ENCODE measurements at places on chromosomes 11 and 22.

DNA sequence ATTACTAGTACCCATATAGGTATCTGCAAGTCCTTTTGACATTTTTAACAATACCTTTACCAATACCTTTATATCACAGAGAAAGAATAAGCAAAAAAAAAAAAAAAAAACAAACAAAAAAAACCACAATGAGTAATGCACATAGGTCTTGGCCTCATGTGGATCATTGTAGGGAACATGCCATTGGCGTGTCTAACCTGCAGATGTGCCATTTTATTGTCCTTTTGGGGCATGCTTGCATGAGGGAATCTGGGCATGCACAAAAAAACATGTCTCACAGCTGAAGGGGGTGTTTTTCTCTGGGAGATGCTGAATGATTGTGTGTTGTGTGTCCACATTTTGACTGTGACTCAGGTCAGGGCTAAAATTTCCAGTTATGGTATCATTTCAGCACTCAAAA is 361.6 kb downstream of the GUCY1A2 start:
- no peak for DNase-seq

DNA sequence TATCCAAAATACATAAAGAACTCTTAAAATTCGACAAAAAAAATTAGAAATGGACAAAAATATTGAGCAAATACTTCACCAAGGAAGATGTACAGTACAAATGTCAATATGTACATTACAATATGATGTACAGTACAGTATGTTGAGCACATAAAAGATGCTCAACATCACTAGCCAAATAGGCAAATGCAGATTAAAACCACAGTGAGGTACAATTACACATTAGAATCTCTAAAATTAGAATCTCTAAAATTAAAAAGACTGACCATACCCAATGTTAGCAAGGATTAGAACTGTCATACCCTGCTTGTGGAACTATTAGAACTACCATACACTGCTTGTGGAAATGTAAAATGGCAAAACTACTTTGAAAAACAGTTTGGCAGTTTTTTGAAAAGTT is 78.7 kb upstream of the TSPAN18 start:
- no peak for DNase-seq

- no peak for DNase-seq
These were observed 92.5 kb downstream of the CEP164 start for GRCh38 chr11:117420143-117420485.

GRCh38 chr11:18722293-18722637 is 3.7 kb downstream of the IGSF22 start:
- no peak for DNase-seq

- peak; percentile 58 for DNase-seq
These were observed 4.6 kb downstream of the APOL4 start for GRCh38 chr22:36197065-36197440.

DNA sequence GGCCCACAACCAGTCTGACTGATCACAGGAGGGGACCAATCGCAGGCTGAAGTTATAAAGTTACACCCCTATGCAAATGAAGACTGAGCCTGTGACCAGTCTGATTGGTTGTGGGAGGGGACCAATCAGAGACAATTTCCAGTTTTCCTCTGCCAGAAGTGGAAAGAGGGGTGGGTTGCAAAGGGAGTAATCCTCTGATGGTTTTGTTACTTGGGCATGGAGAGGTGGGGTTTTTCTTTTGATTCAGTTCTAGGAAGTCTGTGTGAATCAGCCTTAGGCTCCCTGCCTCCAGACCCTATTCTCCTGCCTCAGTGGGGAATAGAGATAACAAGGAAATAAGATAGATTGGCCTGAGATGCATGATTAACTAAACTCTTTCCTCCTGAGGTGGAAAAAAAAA is 9.9 kb downstream of the OR6M1 start:
- no peak for DNase-seq

DNA sequence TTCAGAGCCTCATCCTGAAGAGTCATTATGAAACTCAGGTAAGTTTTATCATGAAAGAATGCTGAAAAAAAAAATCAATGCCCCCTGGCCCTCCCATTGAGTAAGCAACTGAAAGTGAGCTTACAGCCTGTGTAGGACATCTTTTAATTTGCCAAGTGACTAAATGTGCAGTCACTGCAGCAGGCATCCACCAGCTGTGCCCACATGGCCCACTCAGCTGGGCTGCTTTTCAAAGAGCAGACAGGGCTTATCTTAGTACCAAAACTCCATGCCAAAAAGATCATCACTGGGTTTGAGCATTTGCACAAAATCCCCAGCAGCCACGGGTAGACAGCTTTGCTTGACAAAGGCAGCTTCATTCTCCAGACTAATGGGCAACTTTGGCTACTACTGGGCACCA is 709.7 kb downstream of the NTM start:
- no peak for DNase-seq

DNA sequence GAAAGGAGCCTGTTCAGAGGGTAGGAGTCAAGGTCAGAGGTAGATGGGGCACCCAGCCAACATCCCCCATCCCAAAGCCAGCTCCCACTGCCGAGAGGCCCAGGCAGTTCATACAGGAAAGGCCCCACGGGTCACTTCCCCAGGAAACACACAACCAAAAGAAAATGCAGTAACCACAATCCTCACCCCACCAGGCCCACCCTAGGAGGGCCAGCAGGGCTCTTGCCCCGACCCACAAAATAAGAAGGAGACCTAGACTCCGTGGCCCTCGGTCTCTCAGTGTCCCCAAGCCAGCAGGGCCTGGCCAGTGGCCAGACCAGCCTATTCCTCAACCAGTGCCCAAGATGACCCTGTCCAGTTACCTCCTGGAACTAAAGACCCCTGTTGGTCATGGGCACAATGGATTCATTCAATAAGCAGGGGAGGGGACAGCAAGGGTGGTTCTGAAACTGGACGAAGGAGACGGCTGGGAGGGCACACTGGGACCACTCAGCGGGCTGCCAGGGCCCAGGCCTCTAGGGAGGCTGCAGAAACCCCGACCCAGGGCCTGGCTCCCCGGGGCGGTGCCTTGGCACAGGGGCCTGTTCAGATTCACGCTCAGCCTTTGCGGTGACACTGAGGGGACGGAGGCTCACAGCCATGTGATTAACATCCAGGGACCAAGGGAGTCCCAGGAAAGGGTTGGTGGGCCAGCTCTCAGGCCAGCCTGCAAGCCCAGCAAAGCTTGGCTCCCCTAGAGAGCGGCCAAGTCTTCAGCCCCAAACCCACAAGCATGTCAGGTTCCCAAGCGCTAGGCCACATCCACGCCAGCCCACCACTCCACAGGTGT is 5.5 kb downstream of the RAB3IL1 start:
- DNase-seq, result peak; percentile 30

GRCh38 chr22:49751966-49752597 is 75.6 kb downstream of the BRD1 start:
- no peak for DNase-seq

- no peak for DNase-seq
These were observed 22.2 kb downstream of the OPCML start for GRCh38 chr11:133509924-133510697.

DNA sequence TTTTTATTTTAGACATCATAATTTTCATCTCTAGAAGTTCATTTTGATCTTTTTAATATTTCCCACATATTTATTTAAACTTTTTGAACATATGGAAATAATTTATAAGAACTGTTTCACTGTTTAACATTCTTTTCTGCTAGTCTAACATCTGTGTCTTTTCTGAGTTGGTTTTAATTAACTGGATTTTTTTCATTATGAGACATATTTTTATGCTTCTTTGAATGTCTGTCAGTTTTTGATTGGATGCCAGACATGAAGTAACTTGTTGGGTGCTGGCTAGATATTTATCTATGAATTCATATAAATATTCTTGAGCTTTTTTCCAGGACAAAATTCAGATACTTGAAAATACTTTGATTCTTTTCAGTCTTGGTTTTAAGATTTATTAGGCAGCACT is 317.8 kb upstream of the NCAM1 start:
- DNase-seq, result no peak

DNA sequence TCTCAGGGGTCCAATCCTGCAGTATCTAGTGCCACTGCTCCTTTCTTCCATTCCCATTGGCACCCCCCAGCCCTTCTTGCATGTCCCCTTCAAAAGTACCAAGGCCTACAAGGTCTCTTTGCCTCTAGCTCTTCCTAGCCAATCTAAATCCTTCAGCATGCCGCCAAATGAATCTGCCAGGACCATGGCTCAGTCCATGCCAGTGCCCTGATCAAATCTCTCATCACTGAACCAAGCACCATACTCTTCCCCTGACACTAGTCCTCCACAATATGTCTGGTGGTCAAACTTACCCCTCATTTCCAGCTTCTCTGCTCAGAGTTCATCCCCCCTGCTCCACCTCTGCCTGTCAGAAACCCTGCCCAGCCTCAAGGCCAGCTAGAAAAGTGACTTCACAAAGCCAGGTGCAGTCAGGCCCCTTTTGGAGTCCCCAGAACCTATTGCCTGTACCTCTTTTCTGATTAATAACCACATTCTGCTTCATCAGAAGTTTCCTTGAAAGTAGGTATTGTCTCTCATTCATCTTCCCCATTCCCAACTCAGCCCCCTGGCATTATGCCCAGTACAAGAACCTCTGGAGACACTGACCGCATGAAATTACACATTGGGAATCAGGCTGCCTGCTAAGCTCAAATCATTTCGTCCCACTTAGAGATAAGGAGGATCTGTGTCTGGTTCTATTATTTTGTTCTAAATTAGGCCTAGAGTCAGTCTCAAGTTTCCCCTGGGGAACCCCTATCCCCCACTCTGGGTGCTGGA is 11.4 kb downstream of the FEN1 start:
- DNase-seq, result no peak

- no peak for DNase-seq
These were observed 19.4 kb upstream of the LMO1 start for GRCh38 chr11:8283100-8283464.

GRCh38 chr22:44360668-44361381 is 48.1 kb upstream of the SHISAL1 start:
- DNase-seq, result no peak

- no peak for DNase-seq
These were observed 4.2 kb downstream of the TBC1D22A start for GRCh38 chr22:46766611-46767010.

GRCh38 chr22:22200569-22201184 is 43.9 kb upstream of the VPREB1 start:
- DNase-seq, result no peak

DNA sequence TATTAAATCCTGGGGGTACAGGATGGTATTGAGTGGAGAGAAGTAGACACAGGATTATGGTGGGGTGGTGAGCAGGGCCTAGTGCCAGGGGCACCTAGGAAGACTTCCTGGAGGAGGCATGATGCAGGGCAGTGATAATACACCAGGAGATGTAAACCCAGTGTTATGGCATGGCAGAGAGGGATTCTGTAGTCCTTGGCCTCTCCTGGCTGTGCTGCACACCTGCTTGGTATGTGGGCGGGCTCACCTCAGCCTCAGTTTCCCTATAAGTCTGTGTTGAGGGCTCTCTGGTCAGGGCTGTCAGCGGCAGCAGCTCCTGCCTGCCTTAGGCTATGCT is 2.2 kb downstream of the PDXP start:
- DNase-seq, result no peak

DNA sequence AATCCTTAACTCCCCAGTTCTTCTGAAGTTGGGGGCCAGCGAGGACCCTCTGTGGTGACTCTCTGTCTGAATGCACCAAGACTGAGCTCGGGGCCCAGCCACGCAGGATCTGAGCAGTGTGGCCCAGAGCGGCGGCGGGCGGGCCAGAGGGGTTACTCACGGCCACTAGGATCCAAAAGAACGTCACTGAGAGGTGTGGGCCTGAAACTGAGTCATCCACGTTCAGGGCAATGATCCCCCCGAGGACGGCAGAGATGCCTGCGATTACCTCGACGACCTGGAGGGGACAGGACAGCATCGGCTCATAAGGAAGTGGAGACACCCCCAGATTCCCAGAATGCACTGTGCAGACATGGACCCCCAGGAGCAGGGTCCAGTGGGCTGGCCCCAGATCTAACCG is 11.2 kb downstream of the MLC1 start:
- DNase-seq, result no peak

DNA sequence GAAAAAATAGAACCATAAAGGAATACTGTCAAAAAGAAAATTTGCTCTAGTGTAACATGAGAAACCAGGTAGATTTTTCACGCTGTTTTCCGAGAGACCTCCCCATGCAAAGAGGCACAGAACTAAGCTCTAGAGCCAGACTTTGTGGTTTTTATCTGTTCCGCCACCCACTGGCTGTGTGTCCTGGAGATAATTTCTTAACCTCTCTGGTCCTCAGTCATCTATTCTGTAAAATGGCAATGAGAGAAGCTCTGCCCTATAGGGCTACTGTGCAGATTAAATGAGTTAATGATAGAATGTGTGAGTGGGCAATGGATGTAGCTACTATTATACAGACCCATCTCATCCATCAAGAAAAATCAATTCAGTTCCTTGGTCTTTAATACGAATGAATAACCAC is 9.4 kb upstream of the SIGIRR start:
- no peak for DNase-seq

- DNase-seq, result no peak
These were observed 632.4 kb upstream of the ANO5 start for GRCh38 chr11:21560466-21560975.

- DNase-seq, result no peak
These were observed 377.2 kb upstream of the DDI1 start for GRCh38 chr11:103659206-103659618.

DNA sequence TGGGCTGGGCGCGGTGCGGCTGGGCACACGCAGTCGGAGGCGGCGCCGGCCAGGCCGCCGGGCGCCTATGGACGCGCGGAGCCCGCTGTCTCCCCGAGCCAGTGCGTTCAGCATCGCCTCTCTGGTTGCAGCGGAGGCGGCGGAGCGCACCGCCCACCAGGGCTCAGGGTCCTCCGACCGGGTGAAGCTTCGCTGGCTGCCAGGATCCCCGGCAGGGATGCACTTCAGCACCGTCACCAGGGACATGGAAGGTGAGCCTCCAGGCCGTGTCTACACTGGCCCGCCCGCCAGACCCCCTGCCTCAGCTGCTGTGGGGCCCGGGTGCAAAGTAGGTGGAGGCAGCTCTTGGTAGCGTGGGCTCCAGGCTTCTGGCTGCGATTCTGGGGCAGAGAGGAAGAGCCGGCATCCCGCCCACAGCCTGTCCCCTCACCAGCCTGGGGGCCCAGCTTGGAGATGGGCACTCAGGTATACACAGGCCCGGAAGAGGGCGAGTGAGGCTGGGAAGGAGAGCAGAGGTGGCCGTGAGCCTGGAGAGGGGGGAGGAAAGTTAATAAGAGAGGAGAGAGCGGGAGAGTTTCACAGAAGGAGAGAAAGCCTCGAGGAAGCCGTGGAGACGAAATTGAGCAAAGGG is 1.0 kb upstream of the TBX1 start:
- DNase-seq, result peak; percentile 10

DNA sequence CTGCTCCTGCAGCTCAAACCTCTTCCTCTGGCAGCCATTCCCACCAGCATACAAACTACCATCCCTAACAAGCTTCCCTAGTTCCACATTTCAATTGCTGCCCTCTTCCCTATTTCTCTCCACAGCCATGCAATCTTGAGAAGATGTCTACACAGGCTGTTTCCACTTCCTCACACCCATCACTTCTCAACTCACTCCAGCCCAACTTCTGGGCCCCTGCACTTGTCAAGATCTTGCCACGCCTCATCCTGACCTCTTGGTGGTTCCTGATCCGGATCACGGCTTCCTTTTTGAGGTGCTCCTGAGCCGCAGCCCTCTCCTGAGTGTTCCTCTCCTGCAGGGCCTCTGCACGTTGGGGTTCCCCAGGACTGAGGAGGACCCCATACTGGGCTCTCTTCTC is 22.6 kb downstream of the RPL27A start:
- peak; percentile 84 for DNase-seq

GRCh38 chr11:115930886-115931547 is 426.8 kb upstream of the CADM1 start:
- DNase-seq, result peak; percentile 87

GRCh38 chr11:3156282-3156660 is 8.8 kb downstream of the OSBPL5 start:
- DNase-seq, result no peak

GRCh38 chr11:109033627-109034338 is 368.9 kb downstream of the DDX10 start:
- no peak for DNase-seq

Measured in suppressor macrophage (primary cell).